ENCODE measurements at places on chromosomes 12 and 14.

GRCh38 chr14:99597911-99598600, 6.0 kb downstream of the CCDC85C start:
- DNase-seq: no peak

- no peak for DNase-seq
These were observed 6.9 kb upstream of the PIP4K2C start for GRCh38 chr12:57584050-57584449.

DNA sequence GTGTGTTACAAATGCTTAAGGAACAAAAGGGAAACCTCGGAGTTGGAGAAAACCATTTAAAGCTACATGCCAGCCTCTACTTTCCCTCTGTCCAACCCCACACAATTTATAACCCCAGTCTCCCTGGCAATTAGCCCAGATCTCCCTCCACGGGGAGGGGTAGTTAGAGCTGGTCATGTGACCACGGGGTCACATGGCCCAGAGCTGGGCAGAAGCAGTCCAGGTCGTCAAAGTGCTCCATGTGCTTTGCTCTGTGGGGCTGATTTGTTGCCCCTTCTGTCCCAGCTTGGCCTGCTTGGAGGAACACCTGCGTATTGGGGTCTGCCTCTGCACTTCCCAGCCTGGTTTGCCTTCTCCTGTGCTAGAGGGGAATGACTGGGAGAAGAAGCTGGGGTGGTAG, 219.1 kb downstream of the RBM19 start:
- peak; percentile 73 for DNase-seq

DNA sequence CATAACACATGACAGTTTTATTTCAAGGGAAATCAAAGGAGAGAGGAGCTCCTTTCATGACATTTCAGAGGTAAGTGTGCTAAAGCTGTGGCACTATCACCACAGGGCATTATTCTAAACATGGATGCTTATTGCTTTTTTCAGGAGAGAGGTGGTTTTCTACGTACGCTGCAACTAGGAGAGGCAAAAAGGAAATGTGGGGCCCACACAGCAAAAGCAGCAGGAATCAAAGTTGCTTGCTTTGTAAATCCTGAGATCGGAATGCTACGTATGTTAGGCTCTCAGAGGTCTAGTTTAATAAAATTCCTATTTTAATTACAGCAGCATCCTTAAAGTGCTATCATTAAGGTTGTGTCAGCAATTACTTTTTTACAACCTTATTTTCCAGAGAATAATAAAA, 55.0 kb upstream of the GRIP1 start:
- DNase-seq: no peak

GRCh38 chr14:29007990-29008389, 241.4 kb downstream of the FOXG1 start:
- DNase-seq: no peak

GRCh38 chr14:31966896-31967668, 110.0 kb upstream of the ARHGAP5 start:
- no peak for DNase-seq

DNA sequence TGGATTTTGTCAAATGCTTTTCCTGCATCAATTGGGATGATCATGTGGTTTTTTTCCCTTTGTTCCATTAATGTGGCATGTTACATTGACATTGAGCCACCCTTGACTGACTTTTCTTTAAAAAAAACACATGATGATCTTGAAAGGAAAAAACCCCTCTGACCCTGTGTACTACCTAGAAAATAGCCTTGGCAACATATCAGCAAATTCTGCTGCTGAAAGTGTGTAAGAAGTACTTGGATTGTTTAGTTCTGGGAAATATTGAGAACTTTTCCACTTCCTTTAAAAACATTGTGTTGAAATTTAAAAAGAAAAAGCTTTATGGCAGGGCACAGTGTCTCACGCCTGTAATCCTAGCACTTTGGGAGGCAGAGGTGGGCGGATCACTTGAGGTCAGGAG, 20.7 kb downstream of the ACACB start:
- no peak for DNase-seq

- no peak for DNase-seq
These were observed 50.6 kb downstream of the ATP23 start for GRCh38 chr12:57992001-57992400.

GRCh38 chr12:126093908-126094307, 1028.7 kb downstream of the AACS start:
- no peak for DNase-seq

DNA sequence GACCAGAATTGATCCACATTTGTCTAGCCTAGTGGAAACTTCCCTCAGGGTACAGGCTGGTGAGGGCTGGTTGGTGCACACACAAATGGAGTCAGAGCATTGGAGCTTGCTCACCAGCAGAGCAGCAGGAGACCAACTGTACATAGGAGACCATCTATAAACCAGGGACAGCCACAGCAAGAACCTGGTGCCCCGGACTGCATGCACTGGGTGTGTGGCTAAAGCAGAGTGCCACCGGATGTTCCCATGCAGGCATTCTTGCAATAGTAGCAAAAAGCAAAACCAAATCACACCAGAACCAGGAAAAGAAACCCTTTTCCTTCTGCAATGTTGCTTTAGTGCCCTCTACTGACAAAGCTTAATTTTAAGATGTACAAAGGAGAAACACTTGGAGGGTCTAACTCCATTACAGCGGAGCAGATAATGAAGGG, 136.4 kb downstream of the MDGA2 start:
- DNase-seq: peak; percentile 31

DNA sequence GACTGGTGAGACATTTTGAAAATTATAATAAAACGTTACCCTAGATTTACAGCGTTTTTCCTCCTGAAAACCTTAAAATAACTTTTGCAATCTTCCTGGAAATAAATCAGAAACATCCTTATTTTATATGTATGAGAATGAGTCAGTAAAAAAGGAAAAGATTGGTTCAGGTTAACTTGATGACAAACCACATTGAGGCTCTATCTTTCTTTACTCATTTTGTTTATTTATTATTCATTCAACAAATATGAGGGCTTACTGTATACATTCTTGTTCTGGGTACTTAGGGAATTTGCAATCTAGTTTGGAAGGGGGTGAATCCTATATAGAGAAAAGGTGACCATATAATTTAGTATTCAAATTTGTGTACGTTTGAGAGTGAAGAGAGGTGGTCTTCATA, 156.6 kb downstream of the UNC79 start:
- DNase-seq: no peak

- no peak for DNase-seq
These were observed 10.2 kb upstream of the MYL6B start for GRCh38 chr12:56141946-56142784.

- DNase-seq: no peak
These were observed 4.2 kb downstream of the SERPINA10 start for GRCh38 chr14:94288610-94289465.

- DNase-seq: no peak
These were observed 127.5 kb downstream of the TMX1 start for GRCh38 chr14:51367600-51367931.

- no peak for DNase-seq
These were observed 29.4 kb downstream of the TTC9 start for GRCh38 chr14:70670992-70671651.

GRCh38 chr12:72075401-72075800, 136.8 kb downstream of the TPH2 start:
- DNase-seq: no peak

- no peak for DNase-seq
These were observed 87.8 kb downstream of the DAAM1 start for GRCh38 chr14:59276235-59276634.

GRCh38 chr14:105138021-105138541, 30.5 kb downstream of the JAG2 start:
- no peak for DNase-seq

Data from NCI-H1105 (cell line).